M059J (cell line): ENCODE measurements at places on chromosomes 1 and 21. TPM values are rescaled to one million over a fixed set of nuclear protein-coding genes. Genes with fewer than 3 reads are reported as not detected.
A peak's percentile ranks its signal among the peaks of the same experiment; 100 is the strongest.

DNA sequence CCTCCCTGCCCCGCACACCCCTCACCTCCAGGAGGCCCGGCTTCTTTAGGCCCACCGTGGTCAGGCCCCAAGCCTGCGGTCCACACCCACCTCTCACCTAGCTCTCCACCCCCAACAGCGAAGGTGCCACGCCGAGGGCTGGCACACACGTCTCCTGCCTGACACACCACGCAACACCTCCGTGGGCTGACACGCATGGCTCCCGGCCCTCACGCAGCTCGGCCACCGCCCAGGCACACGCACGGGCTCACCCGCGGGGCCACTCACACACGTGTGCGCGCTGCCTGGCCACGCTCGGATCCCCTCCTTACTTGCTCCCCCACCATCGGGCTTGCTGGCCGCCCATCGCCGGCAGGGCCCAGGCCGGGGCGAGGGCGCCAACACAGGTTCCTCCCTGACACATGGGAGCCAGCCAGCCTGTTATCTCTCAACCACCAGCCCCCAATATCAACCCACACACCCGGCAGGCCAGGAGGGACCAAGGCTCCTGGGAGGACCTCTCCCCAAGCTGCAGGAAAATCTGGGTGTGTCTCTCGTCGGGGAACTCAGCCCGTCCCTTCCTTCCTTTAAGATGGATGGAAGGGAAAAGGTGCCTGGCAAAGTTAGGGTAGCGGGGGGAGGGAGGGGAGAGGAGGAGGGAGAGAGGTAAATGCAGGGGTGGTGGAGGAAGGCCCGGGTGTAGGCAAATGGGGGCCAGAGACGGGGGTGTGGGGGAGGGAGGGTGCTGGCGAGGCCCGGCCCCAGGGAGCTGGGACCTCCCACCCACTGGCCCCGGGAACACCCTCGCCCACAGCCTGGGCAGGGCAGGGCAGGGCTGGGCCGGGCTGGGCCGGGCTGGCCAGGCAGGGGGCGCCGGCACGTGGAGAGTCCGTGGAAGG, 546 bp downstream of the ELOVL1 start:
- no peak for DNase-seq

GRCh38 chr1:208374391-208374941, 130.3 kb upstream of the PLXNA2 start:
- peak; percentile 98 for DNase-seq

GRCh38 chr1:204225841-204226735, 12.3 kb upstream of the GOLT1A start:
- peak; percentile 75 for DNase-seq

DNA sequence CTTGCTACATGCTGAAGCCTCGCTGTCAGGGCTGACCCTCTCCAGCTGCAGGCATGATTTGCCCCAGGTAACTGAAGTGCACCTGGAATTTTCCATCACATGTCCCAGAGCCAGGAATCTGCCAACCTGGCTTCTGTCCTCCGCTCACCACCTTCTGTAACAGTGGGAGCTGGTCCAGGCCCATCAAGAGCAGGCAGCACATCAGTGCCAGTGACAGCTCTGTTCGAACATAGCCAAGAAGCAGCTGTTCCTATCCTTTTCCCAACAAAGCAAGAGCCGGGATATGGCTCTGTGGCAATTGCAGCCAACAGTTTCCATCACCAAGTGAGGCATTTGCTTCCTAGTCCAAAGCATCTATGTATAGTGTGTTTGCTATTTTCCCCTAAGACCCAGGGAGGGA, 42.2 kb upstream of the KANK4 start:
- no peak for DNase-seq

- no peak for DNase-seq
These were observed 31.8 kb upstream of the OLIG2 start for GRCh38 chr21:32993894-32994293.

GRCh38 chr1:8017495-8018197, 8.5 kb downstream of the ERRFI1 start:
- peak; percentile 87 for DNase-seq

- no peak for DNase-seq
These were observed 633 bp downstream of the DMRTA2 start for GRCh38 chr1:50422675-50422945.

DNA sequence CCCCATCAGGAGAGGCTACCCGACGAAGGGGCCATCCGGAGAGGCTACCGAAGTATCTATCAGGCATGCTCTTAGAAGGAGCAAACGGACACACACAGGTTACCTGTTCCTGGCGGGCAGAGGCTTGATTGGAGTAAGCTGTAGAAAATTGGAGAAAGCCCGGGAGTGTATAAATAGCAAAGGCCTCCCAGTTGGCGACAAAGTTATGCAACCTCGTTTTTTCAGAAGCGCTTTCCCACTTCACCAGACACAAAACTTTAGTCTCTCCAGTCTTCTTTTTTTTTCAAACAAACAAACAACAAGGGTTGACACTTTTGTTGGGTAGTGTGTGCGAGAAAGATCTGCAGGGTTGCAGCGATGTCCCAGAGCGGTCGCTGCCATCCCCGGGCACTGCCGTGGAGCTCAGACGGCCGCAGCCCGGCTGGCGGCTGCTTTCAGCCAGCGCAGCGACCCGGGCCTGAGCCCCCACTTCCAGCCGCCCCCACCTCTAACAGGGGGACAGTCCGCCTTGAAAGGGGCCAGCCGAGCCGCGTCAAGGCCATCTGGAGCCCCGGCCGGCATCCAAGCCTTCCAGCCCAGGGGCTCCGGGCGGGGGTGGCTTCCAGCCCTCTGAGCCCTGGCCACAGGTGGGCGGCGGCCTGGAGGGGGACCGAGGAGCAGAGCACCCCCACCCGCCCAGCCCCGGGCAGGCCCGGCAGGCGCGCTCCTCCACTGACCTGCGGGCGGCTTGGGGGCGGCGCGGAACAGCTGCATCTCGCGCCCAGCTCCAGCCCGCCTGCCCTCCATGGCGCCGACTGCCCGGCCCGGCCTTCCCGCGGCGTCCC, 616 bp downstream of the MCOLN3 start:
- peak; percentile 20 for DNase-seq

The ANGPTL3 gene
- total RNA-seq: not detected in 2 replicates

The KRTAP13-2 gene
- total RNA-seq: not detected in 2 replicates
